ENCODE measurements at places on chromosomes 3 and 15.

DNA sequence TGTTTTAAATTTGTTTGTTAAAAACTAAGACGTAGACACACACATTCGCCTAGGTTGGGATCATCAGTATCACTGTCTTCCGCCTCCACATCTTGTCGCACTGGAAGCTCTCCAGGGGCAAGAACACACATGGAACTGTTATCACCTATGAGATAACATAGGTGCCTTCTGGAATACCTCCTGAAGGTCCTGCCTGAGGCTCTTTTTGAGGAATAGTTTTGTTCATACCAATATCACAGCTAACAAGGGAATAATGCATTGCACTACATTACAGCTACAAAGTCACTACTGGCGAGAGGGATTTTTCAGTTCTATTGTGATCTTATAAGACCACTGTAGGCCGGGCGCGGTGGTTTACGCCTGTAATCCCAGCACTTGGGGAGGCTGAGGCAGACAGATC is 29.9 kb downstream of the ZWILCH start:
- DNase-seq, result no peak

GRCh38 chr3:35224565-35225295 is 414.6 kb upstream of the ARPP21 start:
- DNase-seq, result no peak

- DNase-seq, result no peak
Measured at GRCh38 chr3:171219258-171219657, 192.7 kb upstream of the SLC2A2 start.

GRCh38 chr3:124492824-124493223 is 237.4 kb upstream of the UMPS start:
- DNase-seq, result peak; percentile 78

GRCh38 chr3:124976383-124976782 is 41.8 kb upstream of the MUC13 start:
- no peak for DNase-seq

GRCh38 chr15:56185980-56186379 is 57.7 kb downstream of the RFX7 start:
- no peak for DNase-seq

DNA sequence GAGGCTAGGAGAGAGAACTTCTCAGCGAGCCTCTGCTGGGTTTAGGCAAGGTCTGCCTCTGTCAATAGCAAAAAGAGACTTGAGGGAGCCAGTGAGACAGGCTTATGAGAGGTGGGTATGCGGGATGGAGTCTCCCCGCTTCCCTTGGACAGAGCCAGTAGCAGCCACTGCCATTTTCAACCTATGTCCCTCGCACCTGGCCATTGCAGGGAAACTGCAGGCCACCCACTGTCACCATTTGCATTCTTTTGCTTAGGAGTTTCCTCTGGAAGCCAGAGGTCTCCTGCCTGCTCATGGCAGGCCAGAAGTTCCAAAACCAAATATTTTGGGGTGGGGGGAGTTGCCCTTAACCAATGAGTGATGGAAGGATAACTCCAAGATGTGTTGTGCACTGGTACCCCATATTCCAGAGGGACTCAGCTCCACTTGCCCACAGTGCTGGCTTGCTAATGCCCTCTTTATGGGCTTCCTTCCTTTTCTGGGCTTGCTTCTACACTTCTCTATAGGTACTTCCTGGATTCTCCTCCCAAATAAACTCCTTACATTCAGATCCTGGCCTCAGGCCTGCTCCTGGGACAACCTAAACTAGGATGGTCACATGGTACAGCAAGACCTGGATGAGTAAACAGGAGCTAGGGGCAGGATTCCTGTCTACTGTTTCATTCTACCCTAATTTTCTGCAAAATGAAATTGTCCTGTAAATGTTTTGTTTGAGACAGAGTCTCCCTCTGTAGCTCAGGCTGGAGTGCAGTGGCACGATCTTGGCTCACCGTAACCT is 108.9 kb upstream of the PROK2 start:
- no peak for DNase-seq

DNA sequence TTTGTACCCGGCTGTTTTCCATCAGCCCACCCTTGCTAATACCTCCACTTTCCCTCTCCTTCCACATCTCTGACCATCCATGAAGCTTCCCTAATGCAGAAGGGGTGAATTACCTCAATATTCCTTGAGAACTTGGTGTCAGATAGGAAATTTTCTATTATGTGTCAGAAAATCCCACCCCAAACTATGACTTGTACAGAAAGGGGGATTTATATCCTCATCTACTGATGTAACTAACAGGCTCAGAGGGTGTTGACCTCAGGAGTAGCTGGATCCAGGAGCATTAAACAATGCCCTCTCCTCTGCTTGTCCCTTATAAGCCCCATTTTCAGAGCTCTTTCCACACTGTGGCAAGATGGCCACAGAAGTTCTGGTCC is 242.8 kb upstream of the TLE3 start:
- peak; percentile 5 for DNase-seq

Data from right lobe of liver (tissue), 6 donors.